ENCODE measurements at places on chromosomes 7 and 10.

DNA sequence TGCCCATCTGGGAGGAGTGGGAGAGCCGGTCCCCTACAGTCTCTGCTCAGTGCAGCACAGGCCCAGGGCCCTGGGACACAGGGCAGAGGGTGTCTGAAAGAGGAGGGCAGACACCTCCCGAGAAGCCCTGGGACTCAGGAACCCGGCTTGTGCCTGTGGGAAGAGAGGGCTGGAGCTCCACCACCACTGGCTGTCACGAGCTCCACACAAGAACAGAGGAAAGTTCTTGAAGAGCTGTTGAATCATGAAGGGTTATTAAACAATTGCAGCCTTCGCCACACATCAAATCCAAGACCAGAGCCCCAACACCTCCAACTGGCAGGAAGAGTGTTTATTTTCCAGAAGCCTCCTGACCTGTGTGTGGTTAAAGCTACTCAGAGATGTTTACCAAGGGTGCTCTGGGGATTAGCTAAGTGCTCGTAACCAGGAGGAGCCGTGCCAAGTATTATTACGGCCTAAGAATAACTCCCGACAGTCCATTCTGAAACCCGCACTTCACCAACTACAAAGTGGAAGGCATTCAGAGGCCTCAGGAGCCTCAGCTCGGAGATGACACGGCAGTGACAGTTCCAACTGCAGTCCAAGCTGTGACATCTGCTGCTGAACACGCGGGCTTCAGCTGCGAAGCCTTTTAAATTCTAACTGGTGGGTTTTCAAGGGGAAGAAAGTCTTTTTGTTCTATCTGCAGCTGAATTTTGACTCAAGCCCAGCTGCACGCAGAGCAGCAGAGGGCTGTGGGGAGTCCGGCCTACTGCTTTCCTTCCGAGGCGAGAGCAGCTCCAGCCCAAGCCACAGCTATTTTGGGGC, 75.1 kb downstream of the MAD1L1 start:
- DNase-seq = no peak

- no peak for DNase-seq
Observed at GRCh38 chr10:121493521-121493920, 104.7 kb downstream of the FGFR2 start.

- no peak for DNase-seq
Observed at GRCh38 chr10:3897156-3897555, 112.1 kb upstream of the KLF6 start.

GRCh38 chr10:102643336-102644065, 778 bp upstream of the TRIM8 start:
- no peak for DNase-seq

DNA sequence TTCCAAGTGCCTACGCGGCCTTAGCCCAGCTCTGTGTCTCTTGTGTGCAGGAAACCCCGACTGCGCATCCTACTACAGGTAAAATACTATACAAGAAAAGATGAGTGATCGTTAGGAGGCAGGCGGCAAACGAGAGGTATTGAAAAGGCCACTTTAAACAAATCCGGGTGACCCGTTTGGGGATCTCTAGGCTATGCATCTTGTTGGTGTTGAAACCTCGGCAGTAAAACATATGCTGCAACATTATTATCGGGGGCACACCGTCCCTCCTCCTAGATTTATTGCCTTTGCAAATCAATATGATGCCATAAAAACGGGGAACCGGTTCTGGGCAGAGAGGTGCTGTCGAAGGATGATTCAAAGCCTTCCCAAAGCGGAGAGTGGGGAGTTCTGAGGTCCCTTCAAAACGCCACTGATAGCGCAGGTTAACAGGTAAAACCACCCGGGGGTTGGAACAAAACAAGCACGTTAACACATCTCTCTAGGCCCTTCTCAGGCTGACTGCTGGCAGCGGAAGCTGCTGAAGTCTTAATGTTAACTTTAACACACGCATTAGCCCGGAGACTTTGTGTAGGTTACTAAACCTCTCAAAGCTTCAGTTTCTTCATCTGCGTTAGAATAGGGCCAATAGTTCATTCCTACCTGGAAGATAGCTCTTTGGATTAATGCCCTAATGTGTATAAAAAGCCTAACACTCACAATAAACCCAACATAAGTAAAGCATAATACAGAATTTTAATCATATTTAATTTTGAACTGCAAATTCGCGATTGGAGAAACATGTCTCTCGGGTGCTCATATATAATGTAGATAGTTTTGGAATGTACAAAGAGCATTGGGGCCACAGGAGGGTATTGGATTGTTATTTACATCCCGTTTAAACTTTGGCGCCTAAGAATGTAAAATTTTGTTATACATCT, 2.6 kb upstream of the TBX20 start:
- no peak for DNase-seq

DNA sequence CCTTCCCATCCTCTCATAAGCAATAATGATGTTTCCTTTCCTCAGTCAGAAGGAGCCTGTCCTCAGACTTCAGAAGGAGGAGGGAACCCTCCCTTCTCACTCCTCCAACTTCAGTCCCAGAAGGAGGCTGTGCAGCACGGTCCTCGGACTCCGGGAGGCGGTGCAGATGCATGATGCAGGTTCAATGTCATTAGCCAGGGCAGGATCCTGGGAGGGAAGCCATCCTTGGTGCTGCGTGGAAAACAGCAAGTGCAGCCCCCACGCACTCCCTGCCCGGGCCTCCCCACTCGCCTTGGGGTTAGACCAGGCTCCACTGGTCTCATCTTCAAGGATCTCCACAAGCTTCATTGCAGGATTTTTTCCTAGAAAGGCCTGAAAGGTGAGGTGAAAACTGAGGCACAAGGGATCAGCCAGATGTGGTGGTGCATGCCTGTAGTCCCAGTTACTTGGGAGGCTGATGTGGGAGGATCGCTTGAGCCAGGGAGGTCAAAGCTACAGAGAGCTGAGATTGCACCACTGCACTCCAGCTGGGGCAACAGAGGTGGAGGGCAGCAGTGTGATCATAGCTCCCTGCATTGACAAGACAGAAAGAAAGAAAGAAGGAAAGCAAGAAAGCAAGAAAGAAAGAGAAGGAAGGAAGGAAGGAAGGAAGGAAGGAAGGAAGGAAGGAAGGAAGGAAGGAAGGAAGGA, 62.0 kb downstream of the ASB13 start:
- no peak for DNase-seq

GRCh38 chr7:139246494-139246893, 15.5 kb downstream of the UBN2 start:
- DNase-seq = no peak

DNA sequence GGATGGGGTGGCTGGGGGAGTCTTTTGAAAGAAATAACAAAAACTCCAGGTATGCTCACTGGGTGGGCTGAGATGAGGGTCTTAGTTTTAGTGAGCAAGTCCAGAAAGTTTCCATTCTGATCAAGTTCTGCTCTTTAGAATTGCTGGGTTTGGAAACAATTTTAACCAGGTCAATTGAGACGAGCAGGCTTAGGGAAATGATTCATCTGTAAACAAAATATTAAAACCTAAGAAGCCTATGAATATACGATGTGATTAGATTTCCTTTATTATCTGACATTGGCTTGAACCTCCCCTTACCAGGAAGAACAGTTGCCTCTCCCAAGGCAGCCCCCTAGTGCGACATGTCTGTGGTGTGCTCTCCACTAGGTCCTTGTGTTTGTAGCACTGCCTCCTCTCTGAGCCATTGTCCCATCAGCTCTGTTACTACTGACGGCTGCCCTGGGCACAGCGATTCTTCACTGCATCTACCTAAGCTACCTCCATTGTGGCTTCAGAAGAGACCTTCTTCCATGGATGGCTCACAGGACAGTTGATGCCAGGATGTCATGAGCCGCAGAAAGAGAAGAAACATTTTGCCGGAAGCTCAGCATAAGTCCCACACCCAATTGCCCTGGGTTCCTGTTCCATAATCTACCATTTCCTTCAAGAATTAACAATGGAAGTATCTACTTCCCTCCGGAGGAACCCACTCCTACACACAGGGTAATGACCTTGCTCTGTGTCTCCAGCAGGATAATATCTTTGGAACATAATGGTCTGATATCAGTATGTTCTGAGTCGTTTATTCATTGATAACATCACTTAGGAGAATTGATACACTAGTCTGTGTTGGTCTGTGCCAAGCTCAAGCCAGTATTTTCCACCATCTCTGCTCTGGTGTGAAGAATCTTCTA, 95.1 kb upstream of the ITGB1 start:
- no peak for DNase-seq

DNA sequence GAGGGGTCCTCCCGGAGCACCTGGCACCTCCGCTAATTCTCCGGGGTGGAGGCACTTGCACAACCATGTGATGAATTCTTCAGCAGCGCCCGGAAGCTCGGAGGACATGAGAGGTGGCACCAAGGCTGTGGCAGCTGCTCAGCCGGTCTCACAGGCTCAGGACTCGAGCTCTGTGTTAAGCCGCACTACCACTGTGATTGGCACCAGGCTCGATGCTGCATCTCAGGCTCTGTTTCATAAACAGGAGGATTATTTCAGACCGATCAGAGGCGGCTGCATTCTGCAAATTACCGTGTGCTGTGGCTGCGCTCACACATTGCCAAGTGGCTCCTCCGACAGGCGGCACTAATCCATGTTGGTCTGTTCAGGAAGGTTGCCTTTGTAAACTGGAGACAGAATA, 495.2 kb downstream of the DNAJB6 start:
- DNase-seq = no peak

GRCh38 chr7:21763818-21764217, 181.9 kb downstream of the CDCA7L start:
- DNase-seq = no peak

- no peak for DNase-seq
Observed at GRCh38 chr10:130455791-130456190, 319.6 kb downstream of the GLRX3 start.

GRCh38 chr7:140402178-140402835, 1.6 kb upstream of the RAB19 start:
- no peak for DNase-seq

DNA sequence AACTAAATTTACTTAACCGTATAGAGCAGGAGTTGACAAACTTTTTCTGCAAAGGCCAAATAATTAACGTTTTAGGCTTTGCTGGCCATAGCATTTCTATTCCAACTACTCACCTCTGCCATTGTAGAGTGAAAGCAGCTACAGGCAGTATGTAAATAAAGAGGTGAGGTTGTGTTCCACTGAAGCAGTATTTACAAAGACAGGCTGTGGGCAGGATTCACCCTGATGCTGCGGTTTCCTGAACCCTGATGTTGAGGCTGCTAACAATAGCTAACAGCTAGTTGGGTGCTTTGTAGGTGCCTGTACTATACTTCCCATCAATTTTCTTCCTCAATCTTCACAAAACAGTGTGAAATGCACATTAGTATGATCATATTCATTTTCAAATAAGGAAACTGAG, 47.0 kb upstream of the LAMB1 start:
- no peak for DNase-seq

DNA sequence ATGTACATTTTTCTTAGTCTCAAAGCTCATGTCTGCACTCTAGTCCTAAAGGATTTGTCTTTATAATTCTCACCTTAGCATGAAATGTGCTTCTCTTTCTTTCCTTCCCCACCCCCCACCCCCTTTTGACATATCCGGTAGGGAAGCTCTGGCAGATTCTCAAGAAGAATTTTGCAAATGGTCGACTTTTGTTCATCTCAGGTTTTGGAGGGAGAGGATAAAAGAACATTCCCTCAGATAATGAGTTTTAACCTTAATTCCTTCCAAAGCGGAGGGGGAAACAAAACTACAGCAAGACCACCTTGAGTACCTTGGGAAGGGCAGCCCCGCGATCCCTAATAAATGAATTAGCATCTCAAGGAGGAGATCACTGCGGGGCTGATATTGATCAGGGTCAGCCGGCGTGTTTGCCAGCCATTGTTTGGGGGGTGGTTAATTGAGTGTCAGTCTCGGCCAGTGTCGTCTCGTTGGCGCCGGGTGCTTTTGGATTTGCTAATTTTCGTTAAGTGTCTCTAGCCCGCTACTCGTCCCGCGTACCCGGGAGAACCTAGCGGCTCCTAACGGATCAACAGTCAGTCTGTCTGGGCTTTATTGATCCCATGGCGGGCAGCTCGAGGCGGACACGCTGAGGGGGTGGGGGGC, 874 bp upstream of the BAMBI start:
- no peak for DNase-seq

- DNase-seq = no peak
Observed at GRCh38 chr7:71625545-71625944, 493.6 kb downstream of the GALNT17 start.

DNA sequence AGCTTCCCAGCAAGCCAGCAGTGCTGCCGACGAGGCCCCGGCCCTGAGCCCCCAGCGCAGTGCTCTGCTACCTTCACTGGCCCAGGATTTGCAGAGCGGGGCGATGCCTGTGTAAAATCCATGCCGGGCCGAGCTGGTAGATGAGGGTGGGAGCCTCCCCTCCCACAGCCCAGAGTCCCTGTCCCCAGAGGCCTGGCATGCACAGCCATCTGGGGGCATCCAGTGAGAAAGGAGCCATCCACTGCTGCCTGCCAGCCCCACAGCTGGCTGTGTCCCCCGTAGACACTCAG, 116.7 kb downstream of the RGS10 start:
- no peak for DNase-seq

DNA sequence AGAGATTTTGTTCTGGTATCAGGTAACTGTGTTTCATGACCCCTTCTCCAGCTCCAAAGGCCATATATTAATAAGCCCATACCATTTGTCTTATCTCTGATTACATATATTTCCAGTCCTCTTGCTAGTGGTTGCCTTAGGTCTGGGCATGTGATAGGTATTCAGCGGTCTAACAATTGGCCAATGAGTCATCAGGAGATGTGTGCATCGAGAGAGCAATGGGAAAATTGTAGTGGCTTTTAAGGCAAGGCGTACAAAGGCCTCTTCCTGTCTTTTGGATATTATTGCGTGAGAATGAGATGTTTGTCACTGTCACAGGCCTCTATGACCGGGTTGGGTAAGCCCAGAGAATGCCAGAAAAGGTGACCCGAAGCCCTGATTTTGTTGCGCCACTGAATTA, 38.6 kb upstream of the SFRP5 start:
- DNase-seq = no peak

DNA sequence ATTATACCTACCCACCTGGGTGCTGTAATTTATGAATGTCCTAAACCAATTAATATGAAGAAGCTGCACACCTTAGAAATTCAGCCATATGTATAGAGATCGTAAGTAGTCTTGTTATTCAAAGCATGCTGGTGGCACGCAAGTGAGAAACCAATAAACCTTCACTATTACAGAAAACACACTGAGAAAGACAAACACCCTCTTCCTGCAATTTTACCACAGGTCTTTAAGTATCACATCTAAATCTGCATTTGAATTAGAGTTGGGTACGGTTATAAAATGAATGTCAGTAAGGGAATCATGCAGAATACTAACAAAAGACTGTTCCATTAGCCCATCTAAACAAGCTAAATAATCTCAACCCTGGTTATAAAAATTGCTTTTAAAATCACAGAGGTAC, 33.8 kb downstream of the CCNJ start:
- no peak for DNase-seq

DNA sequence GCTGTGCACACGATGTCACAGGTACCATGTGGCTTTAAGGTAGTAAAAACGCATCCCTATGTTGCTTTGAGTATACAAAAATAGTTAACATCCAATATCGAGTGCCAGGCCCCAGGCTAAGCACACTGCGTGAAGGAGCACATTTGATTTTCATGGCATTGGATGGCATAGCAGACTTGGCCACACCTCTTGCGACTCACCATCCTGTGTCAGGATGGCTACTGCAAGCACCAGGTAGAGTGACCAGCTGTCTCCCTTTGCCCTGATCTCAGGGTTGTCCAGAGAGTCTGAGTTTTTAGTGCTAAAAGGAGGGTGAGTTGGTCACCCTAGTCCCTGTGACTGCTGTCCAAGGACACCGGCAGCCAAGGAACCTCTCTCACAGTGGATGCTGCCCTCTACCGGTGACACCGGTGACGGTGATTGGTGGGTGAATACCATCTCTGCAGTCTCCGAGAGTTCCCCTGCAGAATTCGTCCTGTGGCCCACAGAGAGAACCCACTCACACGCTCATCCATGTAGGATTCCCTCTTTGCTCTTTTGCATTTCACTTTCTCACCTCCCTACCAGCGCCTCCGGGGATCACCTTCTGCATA, 76.1 kb downstream of the BICC1 start:
- no peak for DNase-seq

Data from stimulated activated CD8-positive, alpha-beta memory T cell treated with anti-CD3 and anti-CD28 coated beads, Interleukin-7, amount 100 ng/mL, for 1 hour (primary cell).